Spinal cord (tissue), 10 donors: ENCODE measurements at places on chromosomes 1 and 21. TPM values are rescaled to one million over a fixed set of nuclear protein-coding genes. Genes with fewer than 3 reads are reported as not detected.

- no peaks in the 10 kb centered on the region for H3K27me3 ChIP-seq
- DNase-seq = no peak
- H3K27ac ChIP-seq = no peak overlapping the region
Observed at GRCh38 chr1:111904478-111905218, 84.8 kb downstream of the KCND3 start.

- no peaks in the 10 kb centered on the region for H3K36me3 ChIP-seq
- no peaks in the 10 kb centered on the region for H3K4me1 ChIP-seq
- H3K4me3 ChIP-seq = no peak overlapping the region
- H3K27me3 ChIP-seq = no peaks in the 10 kb centered on the region
- H3K27ac ChIP-seq = no peak overlapping the region
Observed at GRCh38 chr1:240794046-240794843, 182.3 kb upstream of the GREM2 start.

DNA sequence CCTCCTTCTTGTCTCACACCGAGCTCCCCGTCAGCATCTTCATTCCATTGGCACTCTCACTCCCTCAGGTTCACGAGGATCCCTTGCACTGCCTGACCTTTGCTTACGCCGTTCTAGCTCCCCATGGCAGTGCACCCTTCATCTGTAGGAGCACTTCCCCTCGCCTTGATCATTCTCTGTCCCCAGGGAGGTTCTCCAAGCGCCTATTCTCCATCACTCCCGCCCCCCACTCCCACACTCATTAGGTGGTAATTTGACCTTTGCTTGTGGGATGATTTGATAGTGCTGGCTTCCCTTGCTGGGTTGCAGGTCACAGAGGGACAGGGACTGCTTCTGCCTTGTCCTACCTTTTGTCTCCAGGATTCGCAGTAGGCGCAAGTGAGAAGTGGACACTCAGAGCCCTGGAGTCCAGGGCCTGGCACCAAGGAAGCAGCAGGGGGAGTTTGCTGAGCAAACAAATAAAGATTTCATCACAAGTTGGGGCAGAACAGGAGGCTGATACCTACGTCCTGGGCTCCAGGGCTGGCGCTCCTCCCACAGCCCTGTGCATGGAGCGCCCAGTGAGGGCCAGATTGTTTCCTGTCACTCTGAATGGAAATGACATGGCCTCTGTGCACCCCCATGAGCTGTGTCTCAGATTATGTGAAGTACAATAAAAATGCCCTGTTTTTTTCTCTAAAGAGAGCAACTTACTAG, 82.0 kb upstream of the RUNX3 start:
- peaks cover 8% of the 10 kb centered on the region for H3K27me3 ChIP-seq
- peaks cover 5% of the 10 kb centered on the region for H3K4me1 ChIP-seq
- no peak overlapping the region for H3K27ac ChIP-seq
- no peak for DNase-seq
- no peak overlapping the region for H3K4me3 ChIP-seq

DNA sequence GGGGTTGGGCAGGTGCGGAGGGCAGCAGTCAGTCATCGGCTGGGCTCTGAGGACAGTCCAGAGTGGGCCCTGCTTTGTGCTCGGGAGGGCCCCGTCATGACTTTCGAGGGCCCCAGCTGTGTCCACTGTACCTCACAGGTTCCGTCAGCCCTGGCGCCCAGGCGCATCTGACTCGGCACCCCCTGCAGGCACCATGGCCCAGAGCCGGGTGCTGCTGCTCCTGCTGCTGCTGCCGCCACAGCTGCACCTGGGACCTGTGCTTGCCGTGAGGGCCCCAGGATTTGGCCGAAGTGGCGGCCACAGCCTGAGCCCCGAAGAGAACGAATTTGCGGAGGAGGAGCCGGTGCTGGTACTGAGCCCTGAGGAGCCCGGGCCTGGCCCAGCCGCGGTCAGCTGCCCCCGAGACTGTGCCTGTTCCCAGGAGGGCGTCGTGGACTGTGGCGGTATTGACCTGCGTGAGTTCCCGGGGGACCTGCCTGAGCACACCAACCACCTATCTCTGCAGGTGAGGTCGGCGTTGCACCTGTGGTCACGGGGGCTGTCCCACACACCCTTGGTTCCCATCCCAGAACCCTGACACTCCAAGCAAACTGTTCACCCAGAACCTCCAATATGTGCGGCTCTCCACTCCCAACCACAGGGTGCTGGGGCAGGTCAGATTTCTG, 7.8 kb downstream of the PODN start:
- H3K4me1 ChIP-seq = peaks cover 9% of the 10 kb centered on the region
- H3K4me3 ChIP-seq = no peak overlapping the region
- no peak overlapping the region for H3K27ac ChIP-seq
- H3K36me3 ChIP-seq = no peaks in the 10 kb centered on the region
- DNase-seq = no peak

RUNX3 gene
- 0.08 TPM for polyA plus RNA-seq
